ENCODE measurements at places on chromosomes 2 and 18. TPM values are rescaled to one million over a fixed set of nuclear protein-coding genes. Genes with fewer than 3 reads are reported as not detected.

GRCh38 chr2:10947005-10947440 lies 35.3 kb downstream of the KCNF1 start:
- DNase-seq: no peak

GRCh38 chr2:217260441-217261115 lies 400.7 kb upstream of the TNP1 start:
- no peak for DNase-seq

GRCh38 chr2:160142472-160142871 lies 57.6 kb downstream of the ITGB6 start:
- DNase-seq: no peak

Gene NETO1
- polyA plus RNA-seq: 2.4 TPM

Gene TNFAIP6
- 1.4 TPM for polyA plus RNA-seq

Gene SLC39A10
- polyA plus RNA-seq: 92.6 TPM

Gene LTBP1
- 85.2 TPM for polyA plus RNA-seq

All from left kidney (tissue), 8 donors.